ENCODE measurements at places on chromosomes 16 and 17. TPM values are rescaled to one million over a fixed set of nuclear protein-coding genes. Genes with fewer than 3 reads are reported as not detected.

The MYH1 gene
- total RNA-seq: not detected

The GRIN2A gene
- total RNA-seq: not detected

The SCIMP gene
- total RNA-seq: 0.22 TPM

The SOX15 gene
- 0.29 TPM for total RNA-seq

The ZNF385C gene
- total RNA-seq: not detected

DNA sequence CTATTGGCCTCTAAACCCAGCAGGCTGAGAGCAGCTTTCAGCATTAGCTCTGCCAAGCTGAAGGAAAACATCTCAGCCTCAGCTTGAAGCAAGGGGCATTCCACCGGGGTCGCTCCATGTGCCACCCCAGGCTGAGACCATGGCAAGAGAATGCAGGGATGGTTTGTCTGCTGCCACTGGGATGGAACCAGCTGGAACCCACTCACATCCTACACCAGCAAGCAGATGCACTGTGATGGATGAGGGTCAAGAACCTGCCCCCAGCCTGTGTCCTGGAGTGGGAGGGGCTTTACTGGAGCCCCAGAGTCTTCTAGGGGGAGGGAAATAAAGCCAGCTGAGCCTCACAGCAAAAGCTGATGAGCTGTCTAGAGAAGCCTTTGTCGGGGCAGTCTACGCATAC is 51.9 kb downstream of the C16orf95 start:
- DNase-seq: no peak

DNA sequence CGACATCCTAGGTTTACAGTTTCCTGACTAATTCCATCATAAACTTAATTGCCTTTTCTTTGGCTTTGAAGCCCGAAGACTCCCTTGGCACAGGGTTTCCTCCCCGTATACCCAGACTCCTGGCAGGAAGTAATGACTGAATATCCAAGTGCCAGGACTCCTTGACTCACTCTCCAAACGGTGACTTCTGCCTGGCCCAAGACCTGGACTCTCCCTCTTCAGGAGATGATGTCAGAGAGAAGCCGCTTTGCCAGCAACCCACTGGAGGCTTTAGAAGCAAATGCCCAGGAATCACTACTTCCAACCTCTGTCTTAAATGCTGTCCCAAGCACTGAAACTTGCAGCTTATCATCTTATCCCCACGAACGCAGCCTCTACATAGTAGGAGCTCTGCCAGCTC is 146.5 kb downstream of the RGS9 start:
- no peak for DNase-seq

- no peak for DNase-seq
Observed at GRCh38 chr16:87734644-87735043, 31.1 kb downstream of the KLHDC4 start.

DNA sequence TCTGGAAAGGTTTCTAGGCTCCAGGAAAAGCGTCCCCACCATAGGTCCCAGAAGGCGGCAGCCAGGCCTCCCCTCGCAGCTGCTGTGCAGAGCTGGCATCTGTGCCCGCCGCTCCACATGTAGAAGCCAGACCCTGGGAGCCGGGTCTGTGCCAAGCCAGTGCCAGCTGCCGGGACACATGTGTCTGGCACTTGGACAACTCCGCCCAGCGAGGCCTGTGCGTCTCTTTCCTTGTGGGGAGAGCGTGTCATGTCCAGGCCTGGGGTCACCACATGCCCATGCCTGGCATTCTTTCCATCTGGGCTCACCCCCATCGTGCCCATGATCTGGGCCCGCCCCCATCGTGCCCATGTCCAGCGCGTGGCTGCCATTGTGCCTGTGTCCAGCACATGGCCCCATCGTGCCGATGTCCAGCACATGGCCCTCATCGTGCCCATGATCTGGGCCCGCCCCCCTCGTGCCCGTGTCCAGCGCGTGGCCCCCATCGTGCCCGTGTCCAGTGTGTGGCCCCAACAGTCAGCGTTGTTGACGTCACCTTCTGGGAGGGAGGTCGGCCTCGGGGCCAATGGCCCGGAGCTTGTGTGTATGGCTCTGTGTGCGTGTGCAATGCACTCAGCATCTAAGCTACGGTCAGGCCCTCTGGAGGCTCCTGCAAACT is 13.3 kb upstream of the ACSF3 start:
- DNase-seq: no peak

GRCh38 chr16:74053312-74053711 is 243.3 kb upstream of the PSMD7 start:
- DNase-seq: no peak

GRCh38 chr17:30232015-30232823 is 3.3 kb downstream of the SLC6A4 start:
- no peak for DNase-seq

DNA sequence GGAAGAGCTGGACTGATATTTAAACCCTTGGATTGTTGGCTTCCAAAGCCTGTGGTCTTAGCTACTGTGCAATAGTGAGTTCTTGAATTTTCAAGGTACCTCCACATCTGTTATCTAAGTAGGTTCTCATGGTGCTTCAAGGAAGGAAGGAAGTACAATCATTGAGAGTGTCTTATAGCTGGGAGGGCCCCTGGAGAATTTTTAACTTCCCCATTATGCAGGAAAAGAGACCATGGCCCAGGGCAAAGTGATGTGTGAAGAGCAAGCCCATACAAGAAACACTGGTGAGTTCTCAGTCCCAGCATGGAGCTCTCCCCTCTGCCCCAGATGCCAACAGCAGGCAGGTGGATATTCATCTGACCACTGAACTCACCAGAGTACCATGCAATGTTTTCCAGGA is 169.0 kb upstream of the IRX6 start:
- no peak for DNase-seq

DNA sequence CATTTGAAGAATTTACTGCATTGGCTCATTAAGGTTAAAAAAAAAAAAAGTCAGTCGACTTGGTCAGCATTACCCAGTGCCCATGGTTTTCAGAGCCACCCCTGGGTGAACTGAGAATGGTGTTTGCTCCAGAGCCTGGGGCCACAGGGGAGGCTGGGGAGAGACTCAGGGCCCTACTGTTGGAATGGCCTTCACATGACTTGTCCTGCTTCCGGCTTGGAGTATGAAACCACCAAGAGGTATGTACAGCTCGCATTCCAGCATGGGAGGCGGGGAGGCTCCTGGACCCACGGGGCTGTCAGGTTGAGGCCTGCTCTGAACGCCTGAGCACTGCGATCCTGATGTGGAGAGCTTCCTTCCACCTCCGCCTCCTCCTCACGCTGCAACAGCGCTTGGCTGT is 36.8 kb downstream of the MSI2 start:
- no peak for DNase-seq

DNA sequence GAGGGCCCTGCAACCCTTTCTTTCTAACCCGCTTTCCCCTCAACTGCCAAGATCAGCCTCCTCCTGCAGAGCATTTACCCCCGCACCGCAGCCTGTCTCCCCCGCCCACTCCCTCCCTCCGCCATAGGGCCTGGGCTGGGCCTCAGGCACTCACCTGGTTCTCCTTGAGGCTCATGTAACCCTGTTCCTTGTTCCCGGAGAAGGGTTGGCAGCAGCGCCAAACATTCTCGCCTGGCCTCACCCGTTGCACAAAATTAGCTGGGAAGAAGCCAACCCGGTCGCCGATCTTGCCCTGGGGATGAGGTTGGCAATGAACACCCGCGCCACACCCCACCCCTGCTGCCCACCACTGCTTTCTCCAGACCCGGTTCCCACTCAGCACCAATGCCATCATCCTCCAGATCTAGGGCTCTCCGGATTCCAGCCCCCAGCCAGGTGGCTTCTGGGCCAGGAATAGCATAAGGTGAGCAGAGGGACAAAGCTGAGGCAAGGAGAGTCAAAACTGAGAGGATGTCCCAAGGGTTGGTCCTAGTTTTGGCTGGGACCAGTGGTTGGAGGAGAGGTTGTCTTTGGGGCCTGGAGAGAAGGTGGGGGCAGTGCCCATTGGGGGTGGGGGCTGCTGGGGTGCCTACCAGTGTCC is 12.8 kb downstream of the STAC2 start:
- DNase-seq: no peak

DNA sequence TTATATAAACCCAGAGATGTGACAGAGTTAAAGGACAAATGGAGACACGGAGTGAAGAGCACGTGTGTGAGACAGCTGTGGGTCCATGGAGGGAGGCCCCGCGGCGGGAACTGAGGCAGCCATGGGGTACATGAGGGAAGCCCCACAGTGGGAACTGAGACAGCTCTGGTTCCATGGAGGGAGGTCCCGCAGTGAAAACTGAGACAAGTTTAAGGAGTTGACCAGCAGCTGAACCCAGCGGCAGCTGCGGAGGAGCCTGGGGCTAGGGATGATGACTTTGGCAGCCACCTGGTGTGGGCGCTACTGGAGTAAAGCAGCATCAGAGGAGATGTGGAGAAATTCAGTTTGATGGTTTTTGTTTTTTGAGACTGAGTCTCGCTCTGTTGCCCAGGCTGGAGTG is 185.1 kb downstream of the RPTOR start:
- no peak for DNase-seq

GRCh38 chr16:11280616-11281522 is at the start of gene PRM1:
Gene PRM1, minus strand, starts transcription at chr16:11281330. Its CDS starts 92 bp downstream, at chr16:11281238.
- no peak for DNase-seq

DNA sequence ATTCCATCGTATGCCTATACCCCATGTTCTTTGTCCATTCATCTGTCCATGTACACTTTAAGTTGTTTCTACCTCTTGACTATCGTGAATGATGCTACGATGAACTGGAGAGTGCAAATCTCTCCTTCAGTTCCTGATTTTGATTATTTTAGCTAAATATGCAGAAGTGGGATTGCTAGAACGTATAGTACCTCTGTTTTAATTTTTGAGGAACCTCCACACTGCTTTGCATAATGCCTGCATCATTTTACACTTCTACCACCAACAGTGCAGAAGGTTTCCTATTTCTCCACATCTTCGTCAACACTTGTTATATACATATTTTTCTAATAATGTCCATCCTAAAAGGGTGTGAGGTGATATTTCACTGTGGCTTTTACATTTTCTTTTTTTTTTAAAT is 43.9 kb downstream of the SDR42E1 start:
- no peak for DNase-seq

GRCh38 chr17:44360826-44361225 is 2.8 kb downstream of the FAM171A2 start:
- DNase-seq: no peak

GRCh38 chr17:3915995-3916696 is at the start of gene P2RX1:
Gene P2RX1, minus strand, starts transcription at chr17:3916465. Its CDS starts 240 bp downstream, at chr17:3916225.
- peak; percentile 35 for DNase-seq

DNA sequence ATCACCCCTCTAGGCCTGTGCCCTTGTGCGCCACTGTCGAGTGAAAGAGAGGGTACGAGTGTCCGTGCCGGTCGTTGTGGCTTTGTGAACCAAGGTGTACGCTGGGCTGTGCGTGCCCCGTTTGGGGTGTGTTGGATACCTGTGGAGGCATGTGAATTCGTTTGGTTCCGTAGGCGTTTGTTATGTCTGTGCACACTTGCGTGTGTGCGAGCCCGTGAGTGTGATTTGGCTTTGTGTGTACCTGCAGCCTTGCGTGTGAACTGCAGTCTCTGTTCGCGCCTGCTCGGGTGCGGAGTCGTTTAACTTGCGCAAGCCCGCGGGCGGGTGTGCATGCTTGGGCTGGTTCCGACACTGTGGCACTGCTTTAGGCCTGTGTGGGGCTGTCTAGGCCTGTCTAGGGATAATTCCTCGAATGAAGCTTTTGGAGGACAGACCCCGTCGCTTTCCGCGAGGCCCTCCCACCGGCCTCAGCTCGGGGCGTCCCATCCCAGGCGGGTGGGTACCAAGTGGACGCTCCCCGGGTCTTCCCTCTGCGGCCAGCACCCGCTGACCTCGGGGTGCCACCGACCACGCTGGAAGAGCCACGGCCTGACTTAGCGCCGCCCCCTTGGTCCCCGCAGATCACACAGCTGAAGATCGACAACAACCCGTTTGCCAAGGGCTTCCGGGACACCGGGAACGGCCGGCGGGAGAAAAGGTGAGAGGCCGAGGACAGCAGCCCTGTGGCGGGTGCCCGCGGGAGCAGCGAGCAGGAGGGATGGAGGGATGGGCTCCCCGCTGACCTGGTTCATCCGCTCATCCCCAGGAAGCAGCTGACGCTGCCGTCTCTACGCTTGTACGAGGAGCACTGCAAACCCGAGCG is 4.4 kb downstream of the TBX2 start:
- no peak for DNase-seq

- DNase-seq: no peak
Observed at GRCh38 chr16:55499281-55499680, 9.6 kb upstream of the LPCAT2 start.

GRCh38 chr16:3458852-3459361 is 15.4 kb downstream of the NAA60 start:
- DNase-seq: no peak

GRCh38 chr17:31414550-31414918 is 23.1 kb downstream of the RAB11FIP4 start:
- DNase-seq: no peak

DNA sequence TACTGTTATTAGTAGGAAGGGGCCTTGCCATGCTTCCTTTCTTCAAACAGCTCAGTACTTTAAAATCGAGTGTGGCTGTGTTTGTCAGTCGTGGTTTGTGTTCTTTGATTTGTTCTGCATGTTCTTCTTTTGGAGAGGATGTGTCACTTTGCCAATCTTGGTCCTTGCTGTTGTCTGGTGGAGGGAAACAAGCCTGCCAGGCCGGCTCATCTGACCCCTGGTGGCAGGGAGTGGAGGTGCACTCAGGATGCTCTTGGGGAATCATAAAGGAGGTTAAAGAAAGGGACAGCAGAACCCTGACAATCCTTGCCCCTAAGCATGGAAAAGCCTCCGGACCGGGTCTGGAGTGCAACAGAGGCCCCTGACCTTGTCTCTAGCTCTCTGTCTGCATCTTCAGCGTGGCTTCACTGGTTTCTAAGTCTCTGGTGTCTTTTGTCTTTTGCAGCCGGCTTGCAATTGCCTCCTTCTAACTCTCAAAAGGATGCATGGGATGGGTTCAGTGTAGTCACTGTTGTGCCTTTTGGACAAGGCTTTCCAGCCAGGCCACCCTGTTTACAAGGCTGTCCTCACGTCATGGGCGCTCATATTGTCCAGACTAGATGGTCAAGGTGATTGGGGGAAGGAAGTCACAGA is 135.8 kb downstream of the WWOX start:
- peak; percentile 33 for DNase-seq

DNA sequence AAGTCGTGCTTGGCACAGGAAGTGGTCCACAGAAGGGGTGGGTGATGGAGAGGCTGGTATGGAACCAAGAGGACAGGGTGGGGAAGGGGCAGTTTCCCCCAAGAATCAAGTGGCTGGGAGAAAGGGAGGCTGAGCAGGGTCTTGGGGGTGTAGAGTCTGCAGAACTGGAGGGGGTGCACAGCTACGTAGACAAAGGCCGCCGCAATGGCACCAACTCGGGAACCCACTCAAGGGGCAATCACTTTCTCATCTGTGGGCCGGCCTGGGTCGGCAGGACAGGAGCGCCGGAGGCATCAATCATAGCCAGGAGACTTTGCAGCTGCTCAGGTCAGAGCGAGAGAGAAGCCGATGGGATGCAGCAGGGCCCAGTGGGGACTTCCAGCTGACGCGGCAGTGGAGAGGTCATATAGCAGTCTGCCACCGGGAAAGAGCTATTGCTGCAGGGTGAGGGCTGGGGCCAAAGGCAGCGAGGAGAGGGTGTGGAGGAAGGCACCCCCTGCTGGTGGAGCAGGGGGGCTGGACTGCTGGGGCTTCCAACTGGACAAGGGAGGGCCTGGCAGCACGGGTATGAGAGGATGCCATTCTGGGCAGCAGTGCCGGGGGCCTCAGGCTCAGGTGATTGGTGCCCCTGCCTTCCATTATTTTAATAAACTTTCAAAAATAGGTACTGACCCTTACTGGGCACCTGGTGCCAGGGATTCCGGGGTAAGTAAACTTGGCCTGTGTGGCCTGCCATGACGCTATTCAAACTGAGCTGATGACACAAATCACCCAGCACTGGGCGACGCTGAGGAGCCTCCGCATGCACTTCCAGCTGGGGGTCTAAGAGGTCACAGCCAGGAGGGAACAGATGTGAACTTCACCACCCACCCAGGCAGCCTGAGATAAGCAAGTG is 52.5 kb upstream of the MTSS2 start:
- peak; percentile 10 for DNase-seq

- no peak for DNase-seq
Observed at GRCh38 chr16:11636172-11636721, 32.0 kb upstream of the SNN start.
